Retina (tissue), 1 donor: ENCODE measurements at places on chromosomes 6 and 20.
A peak's percentile ranks its signal among the peaks of the same experiment; 100 is the strongest.

DNA sequence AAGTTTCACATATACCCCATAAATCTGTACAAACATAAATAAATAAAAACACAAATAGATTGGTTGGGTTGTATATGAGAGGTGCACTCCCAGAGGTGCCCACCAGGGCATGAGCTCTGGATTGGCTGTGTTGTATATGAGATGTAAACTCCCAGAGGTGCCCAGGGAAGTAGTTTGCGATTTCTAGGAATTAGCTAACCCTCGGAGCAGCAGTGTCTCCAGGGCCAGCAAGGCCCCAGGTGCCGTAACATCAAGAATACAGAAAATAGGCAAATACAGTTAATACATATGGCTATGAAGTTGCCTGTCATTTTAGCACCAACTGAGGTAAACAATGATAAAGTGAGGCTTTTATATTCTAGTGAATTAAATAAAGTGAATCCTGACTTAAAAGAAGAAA is 5.4 kb upstream of the GINM1 start:
- no peak for DNase-seq

GRCh38 chr6:150403458-150404246 is 34.8 kb downstream of the IYD start:
- no peak for DNase-seq

DNA sequence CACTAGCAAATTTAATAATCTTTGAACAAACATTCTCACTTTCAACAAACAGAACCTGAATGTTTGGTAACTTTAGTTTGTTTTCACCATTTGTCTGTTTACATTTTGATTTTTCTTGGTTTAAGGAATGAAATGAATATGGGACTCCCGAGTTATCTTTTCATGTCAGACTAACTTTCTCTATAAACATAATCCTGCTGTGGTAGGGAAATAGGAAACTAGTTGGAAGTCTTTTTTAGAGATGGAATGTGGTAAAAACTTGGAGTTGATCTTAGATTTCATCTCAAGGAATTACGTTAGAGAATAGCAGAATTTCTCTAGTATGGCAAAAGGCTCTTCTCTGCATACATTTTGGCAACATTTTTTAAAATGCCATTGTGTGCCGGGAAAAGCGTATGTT is 206.5 kb downstream of the CDKAL1 start:
- no peak for DNase-seq

GRCh38 chr20:6811262-6812035 is 44.0 kb downstream of the BMP2 start:
- DNase-seq, result no peak

- no peak for DNase-seq
Observed at GRCh38 chr20:50824137-50824536, 29.3 kb downstream of the BCAS4 start.

DNA sequence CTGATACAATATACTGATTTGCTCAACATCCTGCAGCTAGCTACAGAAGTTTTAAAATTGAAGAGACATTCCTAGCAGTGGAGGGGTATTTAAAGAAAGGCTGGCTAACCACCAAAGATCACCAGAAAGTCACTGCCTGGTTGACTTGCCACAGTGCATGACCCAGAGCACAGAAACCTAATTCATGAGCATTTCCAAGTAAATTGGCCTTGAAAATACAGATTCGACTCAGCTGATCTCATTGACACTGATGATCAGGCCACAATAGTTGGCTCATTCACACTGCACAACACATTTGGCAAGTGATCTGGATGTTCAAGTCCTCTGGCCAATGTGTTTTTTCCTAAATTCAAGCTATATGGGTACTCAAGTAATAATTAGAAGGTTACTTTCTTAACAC is 13.3 kb upstream of the TDRD6 start:
- DNase-seq, result no peak

DNA sequence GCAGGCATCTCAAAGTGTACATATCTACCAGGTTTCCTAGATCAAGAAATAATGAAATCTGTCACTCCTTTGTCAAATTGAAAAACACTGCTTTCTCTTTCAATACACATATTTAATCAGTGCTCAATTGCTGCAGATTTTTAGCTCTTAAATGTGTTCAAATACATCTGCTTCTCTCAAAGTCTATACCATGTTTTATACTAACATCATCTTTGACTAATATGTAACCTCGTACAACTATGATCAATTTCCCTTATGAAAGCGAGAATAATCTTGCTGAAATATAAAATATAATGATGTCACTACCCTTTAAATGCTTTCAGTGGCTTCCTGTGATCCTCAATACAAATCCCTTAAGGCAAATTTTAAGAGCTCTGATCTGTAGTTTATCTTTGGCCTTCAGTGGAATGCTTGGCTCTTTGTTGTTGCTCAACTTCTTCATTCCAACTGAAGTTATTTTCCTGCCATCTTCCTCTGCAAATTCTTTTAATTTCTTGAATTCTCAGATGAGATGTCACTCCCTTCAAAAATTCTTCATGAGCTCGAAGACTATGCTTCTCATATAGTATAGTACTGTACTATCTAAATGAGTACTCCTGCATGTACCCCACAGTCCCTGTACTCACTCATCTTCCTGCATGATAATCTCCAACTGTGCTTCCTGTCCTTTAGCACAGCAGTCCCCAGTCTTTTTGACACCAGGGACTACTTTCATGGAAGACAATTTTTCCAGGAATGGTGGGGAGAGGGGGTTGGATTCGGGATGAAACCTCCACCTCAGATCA is 545.1 kb upstream of the GJE1 start:
- DNase-seq, result no peak

GRCh38 chr20:63343460-63344445 is 17.4 kb downstream of the CHRNA4 start:
- DNase-seq, result no peak

GRCh38 chr20:45470262-45470931 is 844 bp downstream of the WFDC2 start:
- peak; percentile 83 for DNase-seq

DNA sequence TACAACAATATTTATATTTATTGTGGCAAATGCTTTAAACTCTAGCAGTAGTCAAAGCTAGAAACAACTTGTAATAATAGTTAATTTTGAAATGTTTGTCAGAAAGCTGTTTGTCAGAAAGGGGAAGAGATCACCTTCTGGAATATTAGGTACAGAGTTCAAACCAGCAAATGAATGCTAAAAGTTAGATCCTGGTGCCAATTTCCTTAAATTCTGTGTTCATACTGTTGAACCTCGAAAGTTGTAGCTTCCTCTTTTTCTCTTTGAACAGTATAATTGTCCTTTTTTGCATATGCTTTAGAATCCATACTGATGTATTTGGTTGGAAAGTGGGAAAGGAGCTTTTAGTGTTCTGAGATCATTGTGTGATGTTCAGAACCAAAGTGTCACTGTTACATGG is 22.4 kb downstream of the ITCH start:
- DNase-seq, result no peak

DNA sequence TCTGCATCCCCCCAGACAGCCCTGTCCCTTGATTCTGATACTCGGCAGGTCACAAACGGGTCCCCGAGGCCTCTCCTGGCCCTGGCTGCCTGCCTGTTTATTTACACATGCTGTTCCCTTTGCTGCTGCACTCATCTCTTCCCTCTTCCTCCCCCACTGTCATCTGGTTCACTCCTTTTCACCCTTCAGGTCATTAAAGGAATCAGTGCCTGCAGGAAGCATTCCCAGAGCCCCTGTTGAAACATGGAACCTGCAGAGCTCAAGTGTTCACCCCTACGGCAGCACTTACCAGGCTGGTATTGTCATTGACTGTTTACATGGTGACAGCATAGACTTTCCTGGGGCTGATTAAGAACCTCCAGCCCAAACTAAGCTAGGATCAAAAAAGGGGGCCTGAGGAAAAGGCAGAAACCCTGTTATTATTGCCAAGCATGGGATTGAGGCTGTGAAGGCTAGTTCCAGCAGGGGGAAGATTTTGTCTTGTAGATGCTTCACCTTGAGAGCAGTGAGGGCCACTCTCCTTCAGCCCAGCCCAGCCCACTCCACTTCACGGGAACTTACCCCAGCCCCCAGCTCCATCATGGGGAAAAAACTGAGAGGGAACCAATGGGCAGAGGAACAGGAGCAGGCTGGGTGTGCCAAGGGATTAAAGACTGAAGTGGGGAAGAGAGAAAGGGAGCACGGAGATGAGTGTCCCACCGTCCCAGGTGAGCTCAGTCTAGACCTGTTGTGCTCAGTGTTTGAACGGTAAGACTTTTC is 73.2 kb downstream of the JPH2 start:
- DNase-seq, result no peak

DNA sequence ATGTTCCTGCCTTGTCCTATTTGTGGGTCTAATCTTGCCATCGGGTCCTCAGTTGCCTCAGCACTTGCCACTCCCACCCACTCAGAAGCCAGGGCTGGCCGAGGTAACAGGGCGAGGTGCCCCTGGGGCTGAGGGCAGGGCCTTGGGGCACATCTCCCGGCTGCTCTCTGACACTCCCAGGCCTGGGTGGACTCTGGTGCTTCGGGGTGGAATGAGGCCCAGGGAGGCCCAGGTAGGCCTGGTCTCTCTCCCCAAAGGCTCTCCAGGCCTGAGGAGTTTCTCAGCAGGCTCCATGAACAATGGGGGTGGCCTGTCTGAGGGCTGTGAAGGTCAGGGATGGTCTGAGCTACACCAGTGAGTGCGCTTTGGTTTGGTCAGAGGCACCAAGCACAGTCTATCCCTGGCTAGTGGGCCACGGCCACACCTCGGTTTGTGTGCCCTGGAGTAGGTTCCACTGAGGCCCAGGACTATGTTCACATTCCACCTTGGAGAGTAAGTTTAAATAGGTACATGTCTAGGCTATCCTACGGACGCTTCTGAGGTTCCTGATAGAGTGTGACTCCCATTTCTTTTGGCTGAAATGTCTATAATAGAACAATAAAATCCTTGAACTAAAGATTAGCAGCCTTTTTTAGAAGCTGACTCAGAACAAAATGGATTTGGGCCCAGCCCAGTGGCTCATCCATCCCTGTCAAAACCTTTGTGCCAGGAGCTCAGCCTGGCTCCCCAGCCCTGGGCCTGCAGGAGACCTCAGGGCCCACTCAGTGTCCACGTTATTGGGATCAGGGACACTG is 78.8 kb downstream of the SLC24A3 start:
- DNase-seq, result no peak

GRCh38 chr6:148700741-148701311 is 46.0 kb upstream of the UST start:
- DNase-seq, result peak; percentile 22

DNA sequence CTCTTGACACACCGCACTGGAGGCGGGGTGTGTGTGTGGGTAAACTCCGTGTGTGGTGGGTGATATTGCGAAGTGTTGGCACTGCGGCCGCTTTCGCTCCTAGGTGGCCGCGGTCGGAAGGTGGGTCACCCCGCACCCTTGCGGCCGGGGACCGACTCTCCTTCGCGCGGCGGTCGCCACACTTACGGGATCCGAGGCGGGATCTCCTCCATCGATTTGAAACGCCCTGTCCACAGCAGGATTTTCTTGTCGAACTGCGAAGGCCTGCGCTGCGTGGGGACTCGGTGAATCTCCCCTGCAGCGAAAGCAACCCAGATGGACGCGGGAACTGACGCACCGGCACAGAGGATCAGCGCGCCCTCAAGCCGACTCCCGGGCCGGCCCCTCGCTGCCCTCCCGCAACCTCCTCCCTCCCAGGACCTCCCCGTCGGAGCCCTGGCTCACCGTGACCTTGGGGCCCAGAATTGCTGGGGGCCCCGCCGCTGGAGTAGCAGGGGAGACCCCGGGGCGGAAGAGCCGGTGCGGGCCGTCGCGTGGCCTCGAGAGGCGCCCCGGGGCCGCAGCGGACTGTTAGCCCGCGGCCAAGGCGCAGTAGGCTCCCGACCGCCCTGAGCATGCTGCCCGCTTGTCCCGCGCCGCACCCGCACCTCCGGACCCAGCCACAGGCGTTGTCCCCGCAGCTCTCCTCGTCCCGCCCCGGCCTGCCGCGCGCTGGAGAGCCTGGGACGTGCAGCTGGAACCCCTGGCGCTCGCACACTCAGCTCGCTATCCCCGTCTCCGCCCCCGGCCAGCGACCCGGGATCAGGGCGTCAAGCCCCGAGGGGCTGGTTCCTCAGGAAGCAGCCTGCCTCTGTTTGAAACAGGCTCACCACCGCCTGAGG is at the start of gene FAM162B:
TSS of gene FAM162B (minus strand) at position 759 of the 881 bp plus-strand sequence. CDS start at position 616, 143 bp downstream.
- DNase-seq, result peak; percentile 83

DNA sequence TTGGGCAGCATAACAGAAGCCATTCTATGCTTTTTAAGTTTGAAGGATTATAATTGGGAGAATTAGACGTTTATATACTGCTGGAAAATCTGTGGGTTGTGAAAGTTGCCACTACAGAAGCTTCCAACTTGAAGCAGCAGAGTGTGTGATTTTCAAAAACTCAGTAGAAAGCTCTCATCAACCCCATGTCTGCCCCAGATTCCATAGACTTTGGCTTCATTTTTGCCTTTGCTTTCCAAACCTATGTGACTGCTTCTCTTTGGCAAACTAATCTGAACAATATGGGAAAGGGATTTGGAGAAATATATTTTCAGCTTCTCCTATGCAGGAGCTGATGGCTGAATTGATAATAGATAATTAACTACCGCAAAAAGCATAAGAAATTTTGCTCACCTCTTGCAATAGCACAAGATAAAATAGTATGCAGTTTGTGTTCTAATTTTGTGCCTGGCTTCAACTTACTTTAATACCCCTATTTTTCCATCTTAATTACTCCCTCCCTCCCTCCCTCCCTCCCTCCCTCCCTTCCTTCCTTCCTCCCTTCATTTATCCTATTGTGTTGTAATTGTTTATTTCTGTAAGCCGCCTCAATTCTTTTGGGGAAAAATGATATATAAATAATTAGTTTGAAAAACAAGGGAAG is 214.1 kb upstream of the HS3ST5 start:
- no peak for DNase-seq

DNA sequence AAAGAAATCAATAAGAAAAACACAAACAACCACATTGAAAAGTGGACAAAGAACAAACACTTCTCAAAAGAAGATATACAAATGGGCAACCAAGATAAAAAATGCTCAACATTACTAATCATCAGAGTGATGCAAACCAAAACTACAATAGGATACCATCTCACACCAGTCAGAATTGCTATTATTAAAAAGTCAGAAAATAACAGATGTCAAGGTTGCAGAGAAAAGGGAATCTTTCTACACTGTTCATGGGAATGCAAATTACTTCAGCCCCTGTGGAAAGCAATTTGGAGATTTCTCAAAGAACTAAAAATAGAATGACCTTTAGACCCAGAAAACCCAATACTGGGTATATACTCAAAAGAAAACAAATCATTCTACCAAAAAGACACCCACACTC is 29.8 kb downstream of the KIF6 start:
- no peak for DNase-seq
